ENCODE measurements at places on chromosomes 7 and 10. TPM values are rescaled to one million over a fixed set of nuclear protein-coding genes. Genes with fewer than 3 reads are reported as not detected.

- no peak for DNase-seq
These were observed 10.2 kb downstream of the ANXA11 start for GRCh38 chr10:80195046-80195574.

DNA sequence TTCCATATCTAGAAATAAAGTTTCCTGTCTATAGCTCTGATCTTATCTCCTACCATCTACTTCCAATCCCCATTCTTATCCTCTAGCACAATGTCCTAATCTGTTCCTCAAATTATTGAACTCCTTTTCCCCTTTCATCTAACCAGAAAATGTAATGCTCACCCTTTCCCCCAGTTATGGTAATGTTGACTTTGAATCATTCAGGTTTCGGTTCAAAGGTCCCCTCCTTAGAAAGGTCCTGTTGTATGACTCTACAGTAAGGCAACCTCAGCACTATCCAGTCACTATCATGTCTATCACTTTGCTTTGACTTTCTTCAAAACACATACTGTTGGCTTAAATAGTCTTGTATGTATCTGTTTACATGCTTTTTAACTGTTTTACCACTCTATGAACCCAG, 264.2 kb upstream of the PCDH15 start:
- no peak for DNase-seq

The CTTNBP2 gene
- total RNA-seq, result 0.14 TPM

DNA sequence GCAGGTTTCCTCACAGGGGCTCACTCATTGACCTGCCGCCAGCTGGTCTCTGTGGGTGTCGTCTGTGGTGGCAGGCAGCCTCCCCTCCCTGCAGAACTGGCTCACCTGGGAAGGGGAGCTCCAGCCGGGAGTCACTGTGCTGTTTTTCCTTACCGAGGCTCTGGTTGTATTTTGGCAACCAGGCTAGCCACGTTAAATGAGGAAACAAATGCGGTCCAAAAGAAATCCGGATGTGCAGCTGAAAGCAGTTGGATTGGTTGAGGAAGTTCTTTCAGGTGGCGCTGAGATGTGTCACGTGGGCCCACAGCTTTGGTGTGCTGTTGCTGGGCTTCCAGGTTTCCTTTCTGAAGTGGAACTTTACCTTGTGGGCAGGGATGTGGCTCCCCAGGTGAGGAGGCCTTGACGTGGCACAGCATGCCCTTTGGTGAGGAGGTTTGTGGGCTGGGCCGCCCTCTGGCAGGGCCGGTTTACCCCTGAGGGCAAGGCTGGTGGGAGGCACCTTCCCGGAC, 14.2 kb downstream of the MTURN start:
- peak; percentile 75 for DNase-seq

The LHPP gene
- 15.1 TPM for total RNA-seq

- peak; percentile 13 for DNase-seq
These were observed 891.1 kb upstream of the GHITM start for GRCh38 chr10:83248106-83248631.

The CTAGE8 gene
- 5.1 TPM for total RNA-seq

The TFR2 gene
- total RNA-seq, result 0.34 TPM

DNA sequence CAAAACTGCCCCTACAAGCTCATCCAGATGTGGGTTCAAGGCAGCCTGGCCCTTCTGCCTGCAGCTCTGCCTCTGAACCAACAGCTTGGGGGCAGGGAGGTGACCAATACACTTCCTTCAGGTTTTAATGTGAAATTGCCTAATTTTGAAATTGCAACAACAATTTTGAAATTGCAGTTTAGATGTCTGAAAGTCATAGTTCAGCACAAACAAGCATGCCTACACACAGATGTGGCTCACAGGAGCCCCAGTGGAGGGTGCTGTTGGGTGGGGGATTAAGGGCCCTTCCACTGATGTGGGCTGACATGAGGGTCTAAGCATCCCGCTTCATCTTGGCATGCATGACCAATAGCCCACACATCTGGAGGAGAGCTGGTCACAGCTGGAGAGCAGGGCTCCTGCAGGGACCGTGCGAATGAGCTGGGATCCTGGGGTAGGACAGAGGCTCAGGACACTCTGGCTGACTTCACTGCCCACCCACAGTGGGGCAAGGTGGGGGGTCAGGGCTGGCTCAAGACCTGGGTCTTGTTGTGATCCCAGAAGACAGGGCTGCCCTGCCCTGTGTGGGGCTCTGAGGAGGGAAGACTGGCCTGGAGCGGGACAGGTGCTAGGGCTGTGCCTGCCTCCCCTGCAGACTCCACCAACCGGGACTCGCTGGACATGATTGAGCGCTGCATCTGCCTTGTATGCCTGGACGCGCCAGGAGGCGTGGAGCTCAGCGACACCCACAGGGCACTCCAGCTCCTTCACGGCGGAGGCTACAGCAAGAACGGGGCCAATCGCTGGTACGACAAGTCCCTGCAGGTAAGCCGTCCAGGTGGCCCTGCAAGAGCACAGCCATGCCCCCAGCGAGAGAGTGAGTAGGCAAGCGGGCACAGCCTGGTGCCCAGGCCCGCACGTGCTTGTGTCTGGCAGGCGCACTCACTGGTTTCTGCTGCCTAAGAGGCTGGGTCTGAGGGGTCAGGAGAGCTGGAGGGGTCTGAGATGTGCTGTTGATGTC, 32.3 kb downstream of the CHAT start:
- peak; percentile 48 for DNase-seq

GRCh38 chr7:142856565-142857245, 1.8 kb downstream of the EPHB6 start:
- DNase-seq, result no peak

DNA sequence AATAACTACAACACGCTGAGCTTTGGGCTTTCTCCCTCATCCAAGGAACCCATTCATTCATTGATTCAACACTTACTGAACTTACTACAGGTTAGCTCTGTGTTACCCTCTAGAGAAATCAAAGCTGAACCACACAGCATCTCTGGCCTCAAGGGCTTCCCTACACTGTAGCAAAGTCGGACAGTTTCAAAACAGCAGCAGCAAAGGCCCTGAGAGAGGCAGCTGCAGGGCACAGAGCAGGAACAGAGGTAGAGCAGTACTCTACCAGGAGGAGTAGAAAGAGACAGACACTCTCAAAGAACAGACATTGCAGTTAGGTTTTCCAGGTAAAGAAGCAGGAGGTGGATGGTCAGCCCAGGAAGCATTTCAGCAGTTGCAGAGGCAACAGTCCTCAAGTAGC, 16.1 kb downstream of the DOCK4 start:
- DNase-seq, result no peak

GRCh38 chr10:3873728-3874461, 88.9 kb upstream of the KLF6 start:
- peak; percentile 51 for DNase-seq

- DNase-seq, result peak; percentile 47
These were observed 62.7 kb downstream of the ENTPD1 start for GRCh38 chr10:95818668-95819067.

GRCh38 chr7:120064565-120064964, 208.4 kb upstream of the KCND2 start:
- DNase-seq, result peak; percentile 9

The NRAP gene
- total RNA-seq, result not detected

The MACC1 gene
- 7.9 TPM for total RNA-seq

GRCh38 chr7:155670521-155670920, 26.1 kb downstream of the RBM33 start:
- no peak for DNase-seq

DNA sequence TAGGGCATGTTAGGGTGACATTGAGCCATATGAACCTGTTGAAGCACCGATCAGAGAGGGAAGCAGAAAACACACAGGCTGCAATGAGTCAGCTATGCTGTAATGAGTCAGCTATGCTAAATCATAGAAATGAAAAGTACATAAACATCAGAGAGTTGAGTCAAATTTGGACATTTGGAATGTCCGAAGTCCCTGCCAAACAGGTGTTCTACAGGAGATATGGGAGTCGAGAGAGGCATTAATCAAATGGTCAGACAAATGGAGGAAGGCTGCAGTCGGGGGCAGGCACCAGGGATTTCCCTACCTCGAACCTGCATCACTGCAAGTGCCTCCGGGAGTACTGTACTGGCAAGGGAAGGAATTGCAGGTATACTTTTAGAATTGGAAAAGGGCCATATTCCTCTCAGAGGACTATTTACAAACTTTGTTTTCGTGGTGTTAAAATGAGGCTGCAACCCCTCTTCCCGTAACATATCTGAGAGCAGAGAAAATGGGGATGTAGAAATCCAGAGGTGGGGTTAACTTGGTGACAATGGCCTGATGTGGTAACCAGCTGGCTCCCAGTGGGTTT, 8.8 kb upstream of the ZC3HAV1 start:
- peak; percentile 83 for DNase-seq

DNA sequence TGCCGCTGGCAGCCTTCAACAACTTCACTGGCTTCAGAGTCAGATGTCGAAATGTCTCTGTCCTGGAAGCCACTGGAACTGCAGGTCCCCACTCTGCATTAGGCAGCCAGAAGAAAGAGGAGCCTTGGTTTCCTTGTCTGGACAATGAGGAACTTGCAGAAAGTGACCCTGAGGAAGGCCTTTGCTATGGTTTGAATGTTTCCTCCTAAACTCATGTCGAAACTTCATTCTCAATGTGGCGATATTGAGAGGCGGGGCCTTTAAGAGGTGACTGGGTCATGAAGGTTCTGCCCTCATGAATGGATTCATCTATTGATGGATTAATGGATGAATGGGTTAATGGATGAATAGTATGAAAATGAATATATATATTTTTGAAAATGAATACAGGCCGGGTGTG, 61.6 kb upstream of the GPR26 start:
- no peak for DNase-seq

DNA sequence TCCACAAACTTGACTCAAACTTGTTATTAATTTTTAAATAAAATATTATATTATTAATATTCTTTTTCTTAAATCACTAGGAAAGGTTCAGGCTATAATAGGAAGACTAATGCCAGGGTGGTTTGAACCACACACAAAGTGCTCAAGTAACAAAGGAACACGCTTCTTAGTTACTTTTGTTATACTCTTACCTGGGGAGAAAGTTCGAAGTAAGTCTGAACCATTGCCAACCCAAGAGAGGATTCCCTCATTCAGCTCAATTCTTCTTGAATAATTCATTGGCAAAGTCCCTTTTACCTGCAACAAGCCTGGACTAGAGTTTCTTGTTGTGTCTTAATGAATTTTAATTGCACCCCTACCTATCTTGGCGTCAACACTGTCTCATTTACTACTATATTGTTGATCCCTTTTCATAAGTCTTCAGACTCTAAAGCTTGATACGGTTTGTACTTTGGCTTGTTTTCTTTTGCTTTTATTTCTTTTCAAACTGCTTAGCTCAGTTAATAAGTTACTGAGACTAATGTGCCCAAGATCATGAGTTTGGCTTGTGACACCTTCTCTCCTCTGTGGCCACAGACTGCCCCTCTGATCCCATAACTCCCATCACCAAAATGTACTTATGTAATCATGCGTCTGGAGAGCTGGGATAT, 10.2 kb upstream of the C10orf67 start:
- DNase-seq, result no peak

- no peak for DNase-seq
These were observed 546.8 kb downstream of the LRMDA start for GRCh38 chr10:75978213-75978612.

- DNase-seq, result no peak
These were observed 36.6 kb upstream of the PLPP4 start for GRCh38 chr10:120420421-120420820.

DNA sequence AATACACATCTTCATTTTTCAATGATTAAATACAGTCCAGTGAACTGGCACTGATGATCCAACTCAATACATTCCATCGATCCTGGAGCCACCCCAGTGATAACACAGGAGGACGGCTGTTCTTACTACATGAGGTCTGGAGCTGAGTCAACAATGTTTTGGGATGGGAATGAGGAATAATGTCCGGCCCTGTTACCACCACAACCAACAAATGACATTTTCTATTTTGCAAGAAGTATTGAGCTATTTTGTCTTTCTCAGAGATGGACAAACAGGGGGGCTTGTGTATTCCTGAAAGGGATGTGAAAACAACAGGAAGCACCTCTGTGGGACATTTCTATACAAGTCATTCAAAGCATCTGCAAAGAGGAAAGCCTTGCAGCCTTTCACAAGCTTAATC, 249.2 kb downstream of the PARD3 start:
- no peak for DNase-seq

The BICC1 gene
- total RNA-seq, result 2.0 TPM

DNA sequence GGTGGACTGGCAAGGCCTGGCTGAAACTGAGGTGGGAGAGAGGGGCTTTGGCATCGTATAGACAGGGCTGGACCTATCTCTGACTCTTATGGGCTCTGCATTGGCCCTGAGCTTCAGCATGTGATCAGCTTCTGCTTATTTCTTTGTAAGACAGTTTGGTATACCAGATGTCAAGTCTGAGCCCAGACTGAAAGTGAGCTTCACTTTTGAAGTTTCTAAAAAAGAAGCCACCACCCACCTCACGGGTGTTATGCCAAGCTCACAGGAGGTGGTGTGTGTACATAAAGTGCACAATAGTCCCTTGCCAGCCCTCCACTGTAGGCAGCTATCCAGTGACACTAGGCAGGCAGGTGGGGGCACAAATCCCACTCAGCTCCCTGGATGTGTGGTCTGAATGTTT, 68.7 kb upstream of the SEPHS1 start:
- DNase-seq, result no peak

DNA sequence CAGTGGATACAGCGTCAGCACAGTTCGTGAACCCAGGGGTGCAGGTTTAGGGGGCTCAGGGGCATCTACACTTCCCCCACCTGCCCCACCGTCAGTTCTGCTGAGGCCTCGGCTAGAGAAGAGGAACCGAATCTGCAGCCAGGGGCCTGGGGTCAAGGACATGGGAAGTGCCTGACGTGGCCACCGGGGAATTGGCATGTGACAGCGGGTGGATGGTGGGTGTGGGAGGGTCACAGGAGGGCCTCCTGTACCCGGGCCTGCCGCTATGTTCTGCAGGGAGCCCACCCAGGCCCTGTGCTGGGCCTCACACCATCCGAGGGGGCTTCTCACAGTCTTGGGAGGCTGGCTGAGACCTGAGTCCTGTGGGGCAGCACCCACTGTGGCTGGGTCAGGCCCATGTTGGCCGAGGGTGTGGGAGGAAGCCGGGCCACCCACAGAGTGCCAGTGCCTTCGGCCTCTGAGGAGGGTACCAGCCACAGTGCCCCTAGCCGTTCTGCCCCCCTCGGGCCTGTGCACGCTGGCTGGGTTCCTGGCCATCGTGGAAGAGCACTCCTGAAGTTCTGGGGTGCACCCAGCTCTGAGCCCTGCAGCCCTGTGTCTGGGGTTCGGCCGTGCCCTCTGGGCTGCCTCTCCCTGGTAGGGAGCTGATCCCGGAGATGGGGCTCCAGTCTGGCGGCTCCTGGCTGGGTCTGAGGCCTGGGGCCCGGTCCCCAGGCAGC, 5.9 kb downstream of the TTYH3 start:
- no peak for DNase-seq

DNA sequence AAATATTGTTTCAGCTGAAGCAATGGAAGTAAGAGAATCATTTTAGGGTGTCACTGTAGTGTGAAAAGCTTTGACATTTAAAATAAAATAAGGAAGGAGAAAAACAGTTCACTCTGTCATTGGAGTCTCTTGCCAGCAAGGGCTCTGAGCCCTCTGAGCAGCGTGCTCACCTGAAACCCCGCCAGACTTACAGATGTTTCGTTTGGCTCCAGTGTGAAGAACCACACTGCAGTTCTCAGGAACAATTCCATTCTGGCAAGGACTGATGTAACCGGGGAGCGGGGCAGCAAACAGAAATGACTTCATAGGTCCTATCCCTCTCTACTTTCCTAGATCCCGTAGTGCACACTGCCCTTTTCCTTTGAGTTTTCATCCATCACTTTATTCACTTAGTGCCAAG, 164.3 kb downstream of the CELF2 start:
- DNase-seq, result no peak
